ENCODE measurements at places on chromosomes 3 and 15.

- DNase-seq: no peak
Measured at GRCh38 chr3:145906301-145906700, 254.7 kb downstream of the PLOD2 start.

DNA sequence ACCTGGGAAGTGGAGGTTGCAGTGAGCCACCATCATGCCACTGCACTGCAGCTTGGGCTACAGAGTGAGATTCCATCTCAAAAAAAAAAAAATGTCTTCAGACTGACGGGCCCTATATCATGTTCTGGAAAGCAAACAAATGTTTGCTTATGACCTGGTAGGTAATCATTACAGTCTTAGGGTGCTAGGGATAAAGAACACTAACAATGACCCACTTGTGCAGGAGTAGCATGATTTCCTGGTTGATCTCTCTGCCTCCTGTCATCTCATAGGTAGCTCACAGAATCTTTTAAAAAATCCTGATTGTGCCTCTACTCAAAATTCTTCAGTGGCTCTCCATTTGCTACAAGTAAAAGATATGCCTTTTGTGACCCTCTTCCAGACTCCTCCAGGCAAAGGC lies 74.5 kb upstream of the TSPAN3 start:
- no peak for DNase-seq

GRCh38 chr15:84034578-84035398 lies 200.8 kb upstream of the GOLGA6L4 start:
- DNase-seq: peak; percentile 31

- peak; percentile 79 for DNase-seq
Measured at GRCh38 chr3:129934234-129935123, 40.0 kb upstream of the TRH start.

DNA sequence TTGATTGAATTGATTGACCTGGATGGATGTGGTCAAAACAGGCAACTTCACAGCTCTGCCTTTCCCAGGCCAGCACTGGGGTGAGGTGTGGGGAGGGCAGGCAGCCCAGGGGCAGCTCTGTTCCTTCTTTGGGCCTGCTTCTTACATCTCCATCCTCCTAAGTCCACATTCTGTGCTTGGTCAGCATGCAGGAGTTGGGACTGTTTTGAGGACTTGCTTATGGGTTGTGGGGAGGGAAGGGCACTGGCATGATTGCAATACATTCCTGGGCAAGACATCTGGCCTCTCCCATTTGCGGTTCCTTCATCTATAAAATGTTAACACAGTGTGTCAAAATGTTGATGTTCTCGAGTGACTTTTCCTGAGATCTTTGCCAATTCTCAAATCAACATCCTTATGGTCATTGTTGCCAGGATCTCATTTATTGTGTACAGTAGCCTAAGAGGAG lies 84.1 kb downstream of the ST6GAL1 start:
- no peak for DNase-seq

GRCh38 chr3:111944372-111944771 lies 34.5 kb upstream of the ABHD10 start:
- no peak for DNase-seq

DNA sequence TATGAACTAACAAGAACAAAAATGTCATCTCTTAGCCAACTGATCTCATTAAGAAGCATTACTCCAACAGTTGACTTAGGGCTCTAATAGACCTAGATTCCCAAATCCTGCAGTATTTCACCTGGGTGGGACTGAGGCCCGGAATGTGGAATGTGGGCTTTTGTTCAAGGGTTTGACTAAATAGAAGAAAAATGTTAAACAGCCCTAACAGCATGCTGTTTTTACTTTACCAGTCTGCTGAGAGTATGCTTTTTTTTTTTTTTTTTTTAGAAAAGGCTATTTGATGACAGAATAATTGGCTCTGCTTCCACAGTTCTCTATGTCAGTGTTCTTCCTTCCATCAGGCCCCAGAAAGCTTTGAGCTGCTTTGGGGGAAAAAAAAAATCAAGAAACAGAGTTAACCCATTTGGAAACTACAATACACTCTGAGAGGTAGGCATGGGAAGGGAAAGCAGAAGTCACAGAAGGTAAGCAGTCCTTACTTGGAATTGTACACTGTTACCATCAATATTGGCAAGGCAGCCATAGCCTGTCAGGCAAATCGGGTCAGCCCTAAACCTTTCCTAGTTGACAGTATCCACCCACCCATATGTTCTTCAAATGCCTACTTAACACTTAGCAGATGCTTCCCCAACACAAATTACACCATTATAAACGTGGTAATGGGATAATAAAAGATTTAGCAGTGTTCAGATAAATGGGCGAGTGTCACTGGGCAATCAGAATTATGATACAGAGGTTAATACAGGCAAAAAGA lies 224.2 kb downstream of the CNTN3 start:
- peak; percentile 34 for DNase-seq

GRCh38 chr15:64552281-64552948 lies 92.0 kb downstream of the ZNF609 start:
- no peak for DNase-seq

DNA sequence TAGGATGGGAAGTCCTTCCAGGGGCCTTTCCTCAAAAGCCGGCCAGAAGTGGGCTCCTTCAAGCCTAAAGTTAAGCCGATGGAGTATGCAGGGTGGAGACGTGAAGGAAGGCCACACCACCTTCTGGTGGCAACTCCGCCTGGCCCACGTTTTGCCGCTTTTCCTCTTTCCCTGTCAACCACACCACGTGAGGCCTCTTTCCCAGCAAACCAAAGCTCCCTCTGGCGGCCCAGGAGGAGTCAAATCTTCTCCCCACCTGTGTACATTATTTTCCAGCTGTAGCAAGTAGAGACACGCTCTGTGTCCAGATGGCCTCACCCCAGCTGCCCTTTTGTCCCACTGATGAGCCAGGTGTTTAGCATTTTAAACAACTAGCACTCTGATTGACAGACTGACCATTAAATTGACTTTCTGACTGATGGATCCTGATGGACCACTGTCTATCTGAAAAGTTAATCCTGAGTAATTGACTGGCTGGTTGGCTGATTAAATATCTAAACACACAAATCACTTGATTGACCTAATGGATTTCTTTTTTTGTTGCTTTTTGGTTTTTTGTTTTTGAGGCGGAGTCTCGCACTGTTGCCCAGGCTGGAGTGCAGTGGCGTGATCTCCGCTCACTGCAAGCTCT lies 59.6 kb upstream of the ZBTB38 start:
- DNase-seq: peak; percentile 80

DNA sequence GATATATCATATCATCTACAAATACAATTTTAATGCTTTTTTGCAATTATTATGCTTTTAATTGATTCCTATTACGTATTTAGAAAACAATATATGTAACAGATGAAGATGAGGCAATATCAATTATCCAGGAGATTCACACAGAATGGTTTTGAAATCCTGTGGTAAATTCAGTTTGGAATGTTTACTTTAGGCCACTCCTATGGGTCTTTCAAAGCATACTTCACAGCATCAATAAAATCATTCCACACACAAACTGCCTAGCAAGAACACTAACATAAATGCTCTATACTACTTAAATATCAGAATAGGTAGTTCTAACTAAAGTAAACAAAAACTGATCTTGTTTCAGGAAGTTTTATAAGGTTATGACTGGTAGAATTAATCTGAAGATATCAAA lies 90.5 kb downstream of the FAM227B start:
- DNase-seq: no peak

DNA sequence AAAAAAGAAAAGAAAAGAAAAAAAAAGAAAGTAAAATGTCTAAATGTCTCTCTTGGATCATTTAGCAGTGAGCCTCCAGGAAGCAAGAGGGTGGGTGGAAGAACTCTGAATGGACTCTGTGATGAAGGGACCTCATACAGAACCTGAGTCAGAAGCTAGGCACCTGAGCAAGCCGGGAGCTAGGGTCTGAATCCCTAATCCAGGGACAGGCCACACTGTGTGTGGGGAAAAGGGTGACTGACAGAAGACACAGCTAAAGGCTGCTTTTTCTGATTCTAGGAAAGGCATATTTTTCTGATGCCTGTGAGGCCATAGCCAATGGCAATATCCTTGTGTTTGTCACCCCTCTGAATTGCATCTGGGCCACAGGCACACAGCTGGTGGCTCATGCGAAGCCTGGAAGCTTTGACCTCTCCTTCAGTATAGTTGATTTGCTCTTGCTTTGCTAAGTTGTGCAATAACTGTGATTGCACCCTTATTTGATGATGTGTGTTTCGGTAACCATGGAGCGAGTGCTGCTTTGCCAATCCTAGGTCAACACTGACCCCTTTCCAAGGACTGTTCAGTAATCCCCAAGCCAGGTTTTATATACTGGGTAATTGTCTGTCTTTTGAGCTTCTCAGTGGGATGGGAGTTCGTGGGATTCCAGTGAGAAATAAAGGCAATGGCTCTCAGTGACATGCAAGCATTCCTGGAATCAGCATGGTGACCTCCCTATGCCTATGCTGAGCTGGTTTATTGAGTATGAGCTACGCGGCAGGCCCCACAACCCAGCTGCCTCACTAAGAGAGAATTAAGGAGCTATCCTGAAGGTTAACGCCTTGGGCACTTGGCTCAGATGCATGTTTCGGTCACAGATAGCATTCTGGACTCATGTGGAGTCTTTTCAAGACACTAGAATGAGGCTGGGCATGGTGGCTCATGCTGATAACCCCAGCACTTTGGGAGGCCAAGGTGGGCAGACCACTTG lies 49.0 kb upstream of the OSBPL11 start:
- DNase-seq: no peak

- no peak for DNase-seq
Measured at GRCh38 chr3:106004826-106005225, 136.0 kb upstream of the CBLB start.

DNA sequence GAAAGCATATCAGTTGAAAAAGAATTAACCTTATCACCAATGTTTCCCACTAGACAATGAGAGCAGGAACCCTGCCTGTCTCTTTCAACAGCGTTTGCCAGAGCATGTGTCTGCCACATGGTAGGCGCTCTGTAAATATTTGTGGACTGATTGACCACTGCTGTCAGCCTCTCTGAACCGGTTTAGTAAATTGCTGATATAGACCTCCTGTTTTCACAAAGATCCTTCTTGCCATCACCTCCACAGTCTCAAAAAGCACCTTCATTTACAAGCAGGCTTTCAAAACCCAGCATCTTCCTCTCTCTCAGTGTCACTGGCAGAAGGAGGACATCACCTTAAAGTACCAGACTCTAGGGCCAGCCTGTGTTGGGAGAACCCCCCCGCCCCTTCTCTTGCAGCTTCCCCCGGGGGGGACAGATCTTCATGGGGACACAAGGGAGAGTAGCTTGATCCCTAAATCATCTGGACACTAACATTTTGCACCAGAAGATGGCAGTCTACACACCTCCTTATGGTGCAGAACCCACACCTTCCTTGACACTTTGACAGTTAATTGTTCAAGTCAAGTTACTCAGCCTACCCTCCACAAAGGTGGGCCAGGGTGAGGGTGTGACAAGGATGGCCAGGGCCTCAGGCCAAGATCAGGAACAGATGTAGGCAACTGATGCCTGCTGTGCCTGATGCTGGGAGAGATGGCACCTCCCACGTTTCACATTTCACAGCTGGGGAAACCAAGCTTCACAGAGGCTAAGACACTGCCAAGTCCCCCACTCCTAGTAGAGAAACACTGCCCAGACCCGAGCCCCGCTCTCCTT lies 37.8 kb upstream of the USP3 start:
- DNase-seq: peak; percentile 71

DNA sequence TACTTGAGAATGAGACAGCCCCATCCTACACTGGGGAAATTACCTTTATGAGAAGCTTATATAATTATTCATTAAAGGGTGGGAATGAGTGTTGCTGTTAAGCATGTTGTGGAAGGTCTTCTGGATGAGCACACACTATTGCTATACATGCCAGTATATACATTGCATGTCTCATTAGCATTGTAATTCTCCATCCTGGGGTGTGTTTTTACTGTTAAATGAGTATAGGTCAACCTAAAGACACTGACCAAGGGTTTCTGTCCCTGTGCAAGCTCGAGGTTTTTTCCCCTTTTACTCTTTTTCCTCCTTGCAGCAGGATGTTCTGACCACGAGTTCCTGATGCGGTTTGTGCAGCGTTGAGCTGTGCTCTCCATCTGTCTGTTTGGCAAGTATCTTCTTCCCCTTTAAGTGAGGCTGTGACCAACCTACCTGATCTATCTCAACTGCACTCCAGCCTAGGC lies 7.2 kb upstream of the IVD start:
- no peak for DNase-seq

DNA sequence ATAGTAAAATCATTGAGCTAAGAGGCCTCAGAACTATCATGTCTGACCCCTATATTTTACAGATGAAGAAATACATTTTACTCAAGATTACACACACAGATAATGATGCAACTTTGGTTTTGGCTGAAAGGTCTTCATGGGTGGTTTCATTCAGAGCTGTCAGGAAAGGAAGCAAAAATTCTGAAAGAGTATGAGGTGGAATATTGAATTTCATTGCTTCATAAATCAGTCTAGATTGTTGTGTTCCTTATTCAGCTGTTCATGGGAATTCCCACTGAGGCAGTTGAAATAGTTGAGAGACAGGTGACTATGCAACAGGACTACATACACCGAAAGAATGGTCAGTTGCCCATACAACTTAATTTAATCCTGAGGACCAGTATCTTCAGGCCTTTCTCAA lies 39.4 kb downstream of the CD200 start:
- DNase-seq: no peak

DNA sequence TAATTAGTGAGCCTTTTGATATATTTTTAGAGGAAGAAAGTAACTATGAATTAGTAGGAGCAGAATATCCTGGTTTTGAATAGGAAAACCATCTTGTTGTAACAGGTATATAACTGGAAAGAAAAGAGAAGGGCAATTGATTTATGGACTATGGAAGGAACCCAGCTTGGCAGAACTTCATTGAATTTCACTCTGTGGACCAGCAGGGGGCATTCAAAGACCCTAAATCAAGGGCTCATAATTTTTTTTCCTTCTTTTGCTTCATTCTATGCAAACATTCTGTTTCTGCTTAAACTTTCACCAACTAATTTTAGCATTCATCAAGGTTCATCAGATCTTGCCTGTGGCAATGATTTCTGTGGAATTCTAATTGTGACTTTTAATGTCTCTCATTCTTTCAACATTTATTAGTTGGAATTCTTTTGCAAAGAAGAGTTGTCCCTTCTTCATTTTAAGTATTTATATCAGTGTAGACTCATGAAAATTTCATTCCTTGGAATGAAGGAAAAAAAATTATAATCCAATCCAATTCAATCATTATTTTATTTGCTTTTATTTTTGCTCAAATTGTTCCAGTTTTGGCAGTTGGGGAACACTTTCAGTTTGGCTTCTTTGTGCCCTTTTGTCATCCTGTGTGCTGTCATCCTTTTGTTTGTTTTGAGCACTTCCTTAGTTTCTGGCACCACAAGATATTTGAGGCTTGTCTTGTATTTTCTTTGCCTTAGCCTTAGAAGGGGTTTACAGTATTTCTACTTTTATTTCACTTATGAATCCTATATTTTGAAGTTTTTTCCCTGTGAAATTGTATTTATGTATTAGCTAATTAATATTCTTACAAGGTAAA lies 30.4 kb downstream of the NXPE3 start:
- DNase-seq: peak; percentile 59

- DNase-seq: peak; percentile 54
Measured at GRCh38 chr3:178966299-178967176, 105.1 kb downstream of the ZMAT3 start.

GRCh38 chr3:132134611-132135010 lies 99.8 kb upstream of the CPNE4 start:
- peak; percentile 21 for DNase-seq

- DNase-seq: peak; percentile 61
Measured at GRCh38 chr3:111607240-111607920, 12.2 kb upstream of the ZBED2 start.

Data from eye (tissue), 1 donor.